DMS79 treated with DMSO at 0.1 percent for 48 hours (cell line): ENCODE measurements at places on chromosomes 3 and 15.
A peak's percentile ranks its signal among the peaks of the same experiment; 100 is the strongest.

DNA sequence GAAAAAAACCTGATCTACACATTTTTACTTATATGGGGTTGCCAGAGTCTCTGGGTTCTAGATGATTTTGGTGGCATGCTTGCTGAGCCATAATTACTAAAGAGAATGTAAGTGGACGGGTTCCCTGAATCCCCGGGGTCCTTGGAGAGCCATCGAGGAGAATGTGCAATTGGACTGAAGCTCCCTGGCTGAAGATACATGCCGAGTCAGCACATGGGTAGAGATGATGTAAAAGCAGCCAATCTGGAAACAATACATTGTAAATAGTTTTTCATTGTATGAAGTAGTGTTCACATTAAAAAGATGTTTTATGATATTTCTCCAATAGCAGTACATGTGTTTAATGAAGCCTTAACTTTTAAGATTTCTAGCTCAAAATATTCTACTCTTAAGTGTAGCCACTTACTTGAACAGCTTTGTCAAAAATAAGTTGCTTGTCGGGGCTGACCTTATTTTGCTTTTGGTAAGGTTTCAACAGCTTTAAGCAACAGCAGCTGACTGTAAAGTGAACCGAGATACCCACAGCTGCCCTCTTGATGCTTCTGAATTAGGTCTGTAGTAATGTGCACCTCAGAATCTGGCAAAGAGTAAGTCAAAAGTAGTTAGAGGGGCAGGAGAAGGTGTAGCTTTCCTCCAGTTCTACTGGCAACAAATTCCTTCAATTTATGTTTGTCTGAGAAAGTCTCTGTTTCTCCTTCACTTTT lies 205.7 kb downstream of the PLCL2 start:
- peak; percentile 26 for DNase-seq

- DNase-seq, result peak; percentile 18
Observed at GRCh38 chr15:32861761-32862160, 144.0 kb downstream of the GREM1 start.

DNA sequence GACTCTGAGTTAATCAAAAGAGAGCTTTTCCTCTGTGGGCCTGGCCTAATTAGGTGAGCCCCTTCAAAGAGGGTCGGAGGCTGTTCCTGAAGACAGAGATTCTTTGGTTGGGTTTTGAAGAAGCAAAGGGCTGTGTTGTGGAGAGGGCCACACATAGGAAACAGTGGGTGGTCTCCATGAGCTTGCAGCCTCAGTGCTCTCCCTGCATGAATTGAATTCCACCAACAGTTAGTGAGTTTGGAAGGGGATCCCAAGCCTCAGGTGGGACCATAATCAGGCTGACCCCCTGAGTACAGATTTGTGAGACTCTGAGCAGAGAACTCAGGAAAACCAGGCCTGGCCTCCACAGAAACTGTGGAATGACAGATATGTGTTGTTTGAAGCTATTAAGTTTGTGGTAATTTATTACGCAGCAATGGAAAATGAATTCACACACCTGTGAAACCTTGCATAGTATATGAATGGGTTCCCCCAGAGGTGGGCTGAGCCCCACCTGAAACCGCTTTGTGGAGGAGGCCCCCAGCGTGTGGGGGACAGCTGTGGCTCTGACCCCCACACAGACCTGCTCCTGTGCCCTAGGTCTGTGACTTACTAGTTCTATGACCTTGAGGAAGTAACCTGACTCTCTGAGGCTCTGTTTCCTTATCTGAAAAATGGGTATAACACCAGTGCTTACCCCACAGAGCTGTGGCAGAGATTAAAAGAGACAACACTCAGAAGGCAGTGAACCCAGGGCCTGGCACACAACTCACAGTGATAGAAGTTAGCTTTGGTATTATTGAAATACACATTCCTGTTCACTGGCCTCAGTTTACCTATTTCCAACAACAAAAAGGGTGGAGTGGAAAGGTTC lies 431.3 kb downstream of the FOXP1 start:
- no peak for DNase-seq

GRCh38 chr15:74768099-74768770 lies 13.6 kb upstream of the CSK start:
- DNase-seq, result no peak
